ENCODE measurements at places on chromosomes 13 and 19.

- DNase-seq, result no peak
These were observed 534 bp downstream of the CAB39L start for GRCh38 chr13:49443357-49443703.

DNA sequence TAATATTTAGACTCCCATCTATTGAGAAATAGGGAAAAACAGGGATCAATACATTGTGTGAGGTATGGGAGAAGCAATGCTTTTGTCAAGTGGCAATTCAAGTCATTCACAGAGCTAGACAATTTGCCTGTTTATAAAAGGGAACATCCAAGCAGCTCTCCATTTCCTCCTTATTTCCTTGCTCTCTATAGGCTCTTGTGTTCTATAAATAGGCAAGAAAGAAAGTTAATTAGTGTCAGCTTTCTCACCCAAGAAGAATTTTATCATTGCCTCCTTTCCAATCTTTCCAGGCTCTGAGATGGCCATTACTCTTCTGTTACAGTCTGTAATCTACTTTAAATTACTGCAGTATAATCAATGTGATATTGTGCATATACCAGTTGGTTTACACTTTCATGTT, 199.9 kb downstream of the LHFPL6 start:
- no peak for DNase-seq

GRCh38 chr13:51826606-51827005, 18.4 kb downstream of the TMEM272 start:
- no peak for DNase-seq

GRCh38 chr13:31814536-31814935, 75.2 kb downstream of the RXFP2 start:
- no peak for DNase-seq

GRCh38 chr13:92390217-92390616, 836.4 kb upstream of the GPC6 start:
- DNase-seq, result no peak

DNA sequence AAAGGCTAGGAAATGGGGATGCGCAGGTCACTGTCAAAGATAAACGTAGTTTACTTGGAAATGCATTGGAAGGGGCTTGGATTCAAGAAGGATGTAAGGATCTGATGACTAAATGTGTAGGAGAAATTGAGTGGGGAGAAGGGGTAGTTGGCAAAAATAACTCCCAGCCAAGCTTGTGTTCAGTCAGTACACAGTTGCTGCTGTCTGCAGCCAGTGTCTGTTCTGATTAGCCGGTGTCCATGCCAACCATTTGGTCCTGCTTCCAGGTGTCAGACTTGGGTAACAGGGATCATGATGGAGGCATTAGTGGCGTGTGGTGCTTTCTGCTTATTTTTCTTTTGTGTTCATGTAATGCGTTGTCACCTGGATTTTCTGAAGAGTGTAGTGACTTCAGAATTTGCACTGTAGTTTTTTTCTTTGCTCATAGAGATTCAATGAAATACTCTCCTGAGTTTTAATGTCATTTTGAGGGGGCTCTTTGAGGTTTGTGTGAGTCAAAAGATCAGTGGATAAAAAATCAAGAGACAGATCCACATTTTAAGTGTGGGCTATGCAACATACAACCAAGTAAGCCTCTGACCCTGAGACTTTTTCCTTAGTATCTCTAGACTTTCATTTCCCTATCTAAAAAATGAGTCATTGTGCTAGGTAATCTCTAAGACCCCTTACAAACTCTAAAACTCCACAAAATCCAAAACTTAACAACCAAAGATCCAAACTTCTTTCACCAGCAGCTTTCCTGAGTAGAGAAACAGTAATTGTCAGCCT, 103.9 kb downstream of the WDFY2 start:
- no peak for DNase-seq

DNA sequence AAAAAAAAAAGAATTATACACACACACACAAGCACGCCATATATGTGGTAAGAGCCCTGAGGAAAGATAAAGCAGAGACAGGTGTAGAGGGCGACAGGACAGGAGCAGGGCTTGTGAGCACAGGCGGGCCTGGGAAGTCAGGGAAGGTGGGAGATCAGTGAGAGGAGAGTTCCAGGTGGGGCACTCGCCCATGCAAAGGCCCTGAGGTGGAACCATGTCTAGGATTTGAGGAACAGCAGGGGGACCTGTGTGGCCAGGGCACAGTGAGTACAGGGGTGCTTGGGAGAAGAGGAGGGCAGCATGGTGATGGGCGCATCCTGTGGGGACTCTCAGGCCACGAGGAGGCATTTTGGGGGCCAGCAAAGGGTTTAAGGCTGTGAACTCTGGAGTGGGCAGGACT, 32.5 kb upstream of the NCCRP1 start:
- DNase-seq, result no peak

- no peak for DNase-seq
These were observed 99.4 kb upstream of the ZNF507 start for GRCh38 chr19:32246006-32246405.

GRCh38 chr19:45171211-45171623, 6.8 kb downstream of the TRAPPC6A start:
- peak; percentile 16 for DNase-seq

All from stimulated activated CD4-positive, alpha-beta T cell treated with anti-CD3 and anti-CD28 coated beads, Interleukin-2, amount 100 ng/mL, for 48 hours (primary cell).